ENCODE measurements at places on chromosomes 1 and 21. TPM values are rescaled to one million over a fixed set of nuclear protein-coding genes. Genes with fewer than 3 reads are reported as not detected.

DISP3 gene
- 0.11 TPM for total RNA-seq

DNA sequence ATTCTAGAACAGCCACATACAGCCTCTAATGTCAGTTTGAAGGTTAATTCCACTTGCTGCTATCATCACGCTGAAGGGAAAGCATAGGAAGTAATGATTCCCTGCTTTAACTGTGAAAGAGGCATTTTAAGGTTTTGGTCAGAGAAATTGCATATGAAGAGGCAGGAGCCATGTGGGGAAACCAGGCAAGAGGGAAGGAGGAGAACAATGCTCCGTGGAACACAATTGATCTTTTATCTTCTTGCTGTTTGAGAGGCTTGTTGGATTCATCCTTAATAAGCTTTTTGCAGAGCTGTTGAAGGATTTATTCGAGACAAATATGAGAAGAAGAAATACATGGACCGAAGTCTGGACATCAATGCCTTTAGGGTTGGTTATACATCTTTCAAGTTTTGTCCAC is 35.9 kb downstream of the SMAP2 start:
- no peak for DNase-seq

GRCh38 chr1:110897681-110898080 is 24.7 kb downstream of the CD53 start:
- DNase-seq = no peak

- no peak for DNase-seq
Measured at GRCh38 chr1:215835951-215836350, 268.8 kb downstream of the KCTD3 start.

PRAMEF6 gene
- total RNA-seq = not detected

DNA sequence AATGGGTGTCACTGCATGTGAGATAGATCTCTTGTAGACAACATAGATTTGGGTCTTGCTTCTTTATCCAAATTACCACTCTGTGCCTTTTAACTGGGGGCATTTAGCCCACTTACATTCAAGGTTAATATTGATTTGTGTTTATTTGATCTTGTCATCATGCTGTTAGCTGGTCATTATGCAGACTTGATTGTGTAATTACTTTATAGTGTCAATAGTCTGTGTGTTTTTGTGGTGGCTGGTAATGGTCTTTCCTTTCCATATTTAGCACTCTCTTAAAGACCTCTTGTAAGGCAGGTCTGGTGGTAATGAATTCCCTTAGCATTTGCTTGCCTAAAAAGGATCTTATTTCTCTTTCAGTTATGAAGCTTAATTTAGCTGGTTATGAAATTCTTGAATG is 29.6 kb downstream of the ZNF691 start:
- no peak for DNase-seq

- DNase-seq = no peak
Measured at GRCh38 chr1:25106352-25106751, 126.0 kb downstream of the SYF2 start.

GRCh38 chr1:201316556-201316955 is 33.2 kb downstream of the PKP1 start:
- no peak for DNase-seq

DNA sequence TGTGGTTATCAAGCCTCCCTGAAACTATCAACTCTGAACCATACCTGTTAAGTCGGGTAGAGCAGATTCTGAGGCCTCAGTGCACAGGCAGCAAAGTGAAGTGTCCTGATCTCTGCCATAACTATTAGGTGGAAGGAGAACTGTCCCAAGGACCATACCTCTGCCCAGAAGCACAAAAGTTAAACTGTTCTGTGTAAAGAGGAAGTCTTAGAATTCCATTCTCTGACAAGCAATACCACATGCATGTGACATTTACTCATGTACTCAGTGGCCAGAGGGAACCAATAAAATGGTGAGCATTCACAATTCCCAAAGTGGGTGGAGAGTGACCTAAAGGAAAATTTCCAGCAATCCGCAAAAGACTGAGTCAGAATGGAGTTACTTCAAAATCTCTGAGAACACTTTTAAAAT is 61.0 kb downstream of the TOR3A start:
- no peak for DNase-seq

- peak; percentile 53 for DNase-seq
Measured at GRCh38 chr1:61081686-61082310, 563 bp upstream of the NFIA start.

FAM131C gene
- total RNA-seq = 7.5 TPM

GRCh38 chr1:186206048-186206570 is 168.9 kb downstream of the TPR start:
- DNase-seq = no peak

DNA sequence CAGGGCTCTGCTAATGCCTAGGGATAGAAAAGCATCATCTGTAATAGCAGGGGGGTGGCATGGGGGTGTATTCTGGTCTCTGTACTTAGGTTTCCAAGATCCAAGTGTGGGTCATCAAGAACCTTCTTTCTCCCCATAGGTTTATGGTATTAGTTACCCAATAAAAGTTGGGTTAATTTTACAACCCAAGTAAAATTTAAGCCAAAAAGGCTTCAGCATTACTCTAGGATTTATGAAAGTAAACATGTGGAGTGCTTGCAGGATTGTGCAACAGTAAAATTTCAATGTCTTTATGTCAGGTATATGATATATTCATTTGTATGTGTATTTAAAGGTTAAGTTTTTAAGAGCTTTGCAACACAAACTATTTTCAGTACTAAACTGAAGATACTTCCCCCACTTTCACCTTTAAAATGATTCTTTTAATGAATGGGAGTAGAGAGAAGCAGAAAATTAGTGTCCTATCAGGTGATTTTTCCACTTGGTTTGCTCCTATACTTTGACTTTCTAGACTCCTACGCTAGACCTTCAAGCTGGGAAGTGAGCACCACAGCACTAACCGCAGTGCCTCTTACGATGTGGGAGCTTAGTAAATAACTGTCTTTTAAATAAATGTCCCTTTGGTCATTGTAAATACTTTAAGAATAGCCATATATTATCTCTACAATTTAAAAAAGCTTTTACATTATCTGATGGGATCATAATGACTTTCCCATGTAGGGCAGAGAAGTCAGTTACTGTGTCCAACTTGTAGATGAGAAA is 67.8 kb upstream of the UBE2U start:
- DNase-seq = no peak

ALG14 gene
- total RNA-seq = 4.6 TPM

DNA sequence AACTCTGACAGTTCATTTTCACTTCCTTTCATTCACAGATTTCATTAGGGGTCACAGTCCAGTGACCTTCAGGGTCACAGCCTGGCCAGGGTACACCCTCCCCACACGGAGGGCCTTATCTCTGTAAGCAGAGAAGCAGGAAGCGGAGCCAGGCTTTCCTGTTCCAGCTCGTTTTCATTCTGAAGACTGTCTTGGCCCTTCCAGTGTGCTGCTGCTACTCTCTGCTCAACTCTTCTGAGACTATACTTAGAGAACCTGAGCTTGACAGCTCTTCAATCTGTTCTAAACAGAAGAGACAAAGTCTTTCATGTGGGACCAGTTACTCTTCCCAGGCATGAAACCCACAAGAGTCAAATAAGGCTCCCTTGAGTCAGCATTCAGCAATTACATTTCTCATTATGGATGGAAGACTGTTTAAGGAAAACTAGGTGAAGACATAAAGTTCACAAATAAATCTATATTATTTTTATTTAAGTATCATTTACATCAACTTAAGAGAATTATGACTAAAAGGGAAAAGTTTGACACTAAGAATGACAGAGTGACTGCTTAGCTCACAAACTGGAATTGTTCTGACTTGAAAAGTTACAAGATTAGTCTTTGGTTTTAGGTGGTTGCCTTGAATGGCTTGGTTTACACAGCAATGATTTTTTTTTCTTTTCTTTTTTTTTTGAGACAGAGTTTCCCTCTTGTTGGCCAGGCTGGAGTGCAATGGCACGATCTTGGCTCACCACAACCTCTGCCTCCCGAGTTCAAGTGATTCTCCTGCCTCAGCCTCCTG is 4.8 kb upstream of the TDRD10 start:
- DNase-seq = peak; percentile 83

DNA sequence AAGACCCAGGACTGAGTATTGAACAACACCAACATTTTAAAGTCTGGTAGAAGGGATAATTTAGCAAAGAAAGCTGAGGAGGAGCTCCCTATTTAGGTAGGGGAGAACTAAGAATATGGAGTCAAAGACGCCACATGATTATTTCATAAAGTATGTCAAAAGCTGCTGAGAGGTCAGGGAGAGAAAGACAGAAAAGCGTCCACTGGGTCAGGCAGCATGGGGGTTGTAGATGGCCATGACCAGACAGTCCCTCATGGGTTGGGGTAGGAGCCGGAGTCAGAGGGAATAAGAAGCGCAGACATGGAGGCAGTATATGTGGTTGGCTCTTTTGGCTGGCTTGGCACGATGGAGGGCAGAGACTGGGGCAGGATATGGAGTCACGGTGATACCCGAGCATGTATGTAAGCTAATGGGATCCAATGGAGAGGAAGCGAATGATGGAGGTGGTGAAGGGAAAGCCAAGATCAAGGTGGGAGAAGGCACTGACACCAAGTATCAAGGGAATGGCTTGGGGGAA is 4.8 kb downstream of the C1orf115 start:
- DNase-seq = no peak

DNA sequence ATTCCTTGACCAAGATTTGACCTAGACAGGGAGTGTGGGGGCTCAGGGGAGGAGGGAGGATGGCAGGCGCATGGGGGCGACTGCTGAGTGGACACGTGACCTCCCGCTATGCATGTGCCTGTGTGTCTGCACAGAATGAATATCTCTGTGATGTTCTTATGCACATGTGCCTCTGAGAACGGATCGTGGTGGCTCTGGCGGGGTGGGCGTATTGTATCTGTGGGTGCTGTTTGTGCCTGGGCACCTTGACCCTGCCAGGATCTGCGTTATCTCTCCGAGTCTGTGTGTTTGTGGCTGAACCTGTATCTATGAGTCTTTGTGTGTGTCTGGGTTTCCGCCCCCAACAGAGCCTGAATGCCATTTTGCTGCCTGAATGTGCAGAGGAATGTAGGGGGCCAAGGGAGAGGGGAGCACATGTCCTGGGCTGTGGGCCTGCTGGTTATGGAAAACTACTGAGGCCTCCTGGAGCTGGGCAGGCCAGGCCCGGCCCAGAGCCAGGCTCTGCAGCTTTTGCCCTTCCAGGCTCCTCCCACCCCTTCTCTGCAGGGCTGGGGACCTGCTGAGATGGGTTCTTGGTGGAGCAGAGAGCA is 102.5 kb downstream of the EBNA1BP2 start:
- DNase-seq = no peak

GRCh38 chr1:156476501-156477298 is 23.9 kb downstream of the MEF2D start:
- DNase-seq = no peak

DNA sequence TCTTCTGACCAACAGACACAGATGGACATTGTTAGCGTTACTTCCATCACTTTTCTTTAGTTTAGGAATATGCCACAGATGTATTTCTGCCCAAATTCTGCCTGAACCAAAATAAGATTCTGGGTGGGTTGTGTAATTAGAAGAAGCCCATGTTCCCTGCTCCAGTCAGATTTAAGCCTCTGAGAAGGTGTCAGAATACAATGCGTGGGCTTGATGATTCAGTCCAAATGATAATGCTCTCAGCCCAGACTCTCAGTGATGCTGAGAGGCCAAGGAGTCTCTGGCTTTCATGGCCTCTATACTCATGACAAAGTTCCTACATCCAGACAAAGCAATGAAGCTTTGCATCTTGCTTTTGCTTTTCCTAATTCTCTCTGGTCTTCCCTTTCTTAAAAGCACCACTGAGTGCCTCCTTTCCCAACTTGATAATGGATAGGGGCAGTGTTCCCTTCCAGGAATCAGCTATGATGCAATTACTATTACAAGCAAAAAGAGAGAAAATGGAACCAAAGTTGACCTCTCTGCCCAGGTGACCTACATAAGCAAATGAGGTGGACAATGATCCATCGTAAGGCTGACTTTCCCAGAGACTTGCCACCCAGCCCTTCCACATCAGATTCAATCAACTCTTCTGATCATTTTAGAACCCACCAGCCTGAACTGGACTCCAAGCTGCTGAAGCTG is 8.8 kb downstream of the SEC16B start:
- no peak for DNase-seq

GRCh38 chr1:226737819-226738420 is 1.2 kb downstream of the ITPKB start:
- DNase-seq = peak; percentile 50

PPFIA4 gene
- 0.63 TPM for total RNA-seq

GRCh38 chr1:115652236-115652788 is 10.5 kb downstream of the VANGL1 start:
- DNase-seq = peak; percentile 61

DNA sequence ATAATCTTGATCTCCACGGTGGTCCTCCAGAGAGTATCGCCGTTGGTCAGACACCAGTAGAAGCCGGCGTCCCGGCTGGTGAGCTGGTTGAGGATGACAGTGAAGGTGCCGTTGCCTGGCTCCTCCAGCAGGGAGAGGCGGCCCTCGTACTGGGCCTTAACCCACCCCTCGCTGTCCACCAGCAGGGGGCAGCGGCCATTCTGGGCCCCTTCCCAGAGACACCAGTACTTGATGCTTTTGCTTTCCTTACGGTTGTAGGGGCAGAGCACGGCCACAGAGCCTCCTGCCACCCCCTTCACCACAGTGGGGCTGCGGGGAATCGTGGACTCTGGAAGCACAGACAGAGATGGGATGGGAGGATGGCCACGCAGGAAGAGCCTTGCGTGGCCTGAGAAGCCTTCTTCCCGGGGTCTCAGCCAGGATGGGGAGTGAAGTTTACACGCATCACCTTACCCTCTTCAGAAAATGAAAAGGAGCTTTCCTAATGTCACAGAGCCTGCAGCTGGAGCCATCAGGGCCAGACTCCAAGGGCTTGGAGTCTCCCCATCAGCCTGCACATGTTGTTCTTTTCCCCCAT is 10.7 kb downstream of the PIGR start:
- DNase-seq = no peak

DNA sequence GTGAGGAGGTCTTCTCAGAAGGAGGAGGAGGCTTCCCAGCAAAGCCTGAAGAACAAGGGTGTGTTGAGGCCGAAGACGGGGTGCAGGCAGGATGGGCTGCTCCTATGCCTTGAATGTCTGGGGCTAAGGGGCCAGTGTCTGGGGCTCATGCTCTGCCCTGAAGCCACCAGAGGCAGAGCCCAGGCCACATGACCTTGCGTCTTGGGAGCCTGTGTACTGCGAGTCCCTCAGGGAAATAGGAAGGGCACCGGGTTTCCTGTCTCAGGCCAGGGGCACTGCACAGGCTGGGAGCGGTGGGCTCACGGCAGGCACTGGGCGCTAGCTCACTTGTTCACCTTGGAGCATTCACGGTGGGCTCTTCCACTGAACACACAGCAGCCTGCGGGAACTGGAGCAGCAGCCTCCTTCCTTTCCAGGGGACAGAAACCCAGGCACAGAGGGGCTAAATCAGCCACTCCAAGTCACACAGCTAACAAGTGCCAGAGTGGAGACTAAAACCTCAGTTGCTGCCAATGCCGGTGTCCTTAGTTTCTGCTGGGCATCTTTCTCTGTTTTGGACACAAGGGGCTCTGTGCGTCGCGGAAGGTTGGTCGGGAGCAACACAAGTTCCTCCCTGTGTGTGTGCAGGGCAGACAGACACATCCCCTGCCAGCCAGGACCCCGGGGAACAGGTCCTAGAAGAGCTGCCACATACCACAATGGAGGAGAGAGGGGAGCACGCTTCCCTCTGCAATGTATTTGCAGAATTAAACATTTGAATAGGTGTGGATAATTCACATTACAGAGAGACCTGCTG is 104.8 kb upstream of the C1orf174 start:
- no peak for DNase-seq

- DNase-seq = no peak
Measured at GRCh38 chr1:19524791-19525190, 39.5 kb upstream of the CAPZB start.

GRCh38 chr1:14507262-14507661 is 91.2 kb upstream of the KAZN start:
- no peak for DNase-seq

- no peak for DNase-seq
Measured at GRCh38 chr1:157279138-157279801, 141.1 kb upstream of the ETV3 start.

ANKRD65 gene
- total RNA-seq = 1.4 TPM
